ENCODE measurements at places on chromosomes 7 and 10.

- no peak for DNase-seq
Measured at GRCh38 chr7:137891016-137891655, 44.4 kb upstream of the DGKI start.

GRCh38 chr10:126239844-126240243, 148.4 kb downstream of the ADAM12 start:
- DNase-seq: no peak

DNA sequence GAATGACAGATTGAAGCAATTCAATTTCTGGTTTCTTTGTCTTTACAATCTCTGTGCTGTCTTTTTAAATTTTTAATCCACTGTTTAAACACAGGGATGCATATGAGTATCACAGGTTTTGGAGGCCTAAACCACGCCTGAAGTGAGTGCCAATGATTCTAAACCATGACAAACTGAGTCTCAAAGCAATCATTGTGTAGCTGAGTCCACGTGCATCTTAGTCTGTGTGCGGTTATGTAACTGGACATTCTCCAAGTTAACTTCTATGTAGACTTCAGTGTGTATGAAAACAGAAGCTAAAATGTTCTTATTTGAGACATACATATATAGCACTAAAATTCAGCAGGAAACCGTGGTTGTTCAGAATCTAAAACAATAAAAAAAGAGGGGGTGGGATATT, 79.3 kb upstream of the ST8SIA6 start:
- DNase-seq: no peak

GRCh38 chr7:137741443-137741842, 105.3 kb downstream of the DGKI start:
- DNase-seq: no peak

DNA sequence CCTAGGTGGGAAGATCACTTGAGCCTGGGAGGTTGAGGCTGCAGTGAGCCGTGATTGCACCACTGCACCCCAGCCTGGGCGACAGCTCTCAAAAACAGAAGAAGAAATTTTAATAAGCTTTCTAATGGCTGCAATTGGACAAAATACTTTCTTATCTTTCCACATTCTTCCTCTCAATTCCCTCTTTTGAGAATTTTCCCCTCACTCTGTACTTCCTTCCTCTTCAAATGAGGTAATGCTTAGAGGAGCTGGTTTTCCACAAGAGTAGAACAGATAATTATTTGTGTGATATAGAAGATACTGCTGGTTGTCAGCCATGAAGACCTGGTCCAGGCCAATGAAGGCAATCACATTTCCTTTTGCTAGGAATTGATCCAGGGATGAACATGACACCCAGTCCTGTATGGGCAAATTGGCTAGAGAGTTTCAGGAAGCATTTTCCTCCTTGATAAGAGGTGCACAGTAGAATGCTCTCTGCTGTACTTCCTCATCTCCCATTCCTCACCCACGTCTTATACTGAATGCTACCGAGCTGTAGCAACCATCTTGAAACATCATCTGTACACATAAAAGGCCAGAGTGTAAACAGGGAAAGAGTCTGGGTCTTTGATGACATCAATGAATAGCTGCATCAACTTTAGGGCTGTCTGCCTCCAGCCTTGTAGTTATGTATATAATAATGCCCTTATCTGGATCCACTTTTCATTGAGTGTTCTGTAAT, 103.9 kb downstream of the CDK6 start:
- no peak for DNase-seq

- no peak for DNase-seq
Measured at GRCh38 chr7:92375013-92375412, 72.3 kb upstream of the GATAD1 start.

- DNase-seq: no peak
Measured at GRCh38 chr10:12417331-12417730, 68.0 kb downstream of the CAMK1D start.

DNA sequence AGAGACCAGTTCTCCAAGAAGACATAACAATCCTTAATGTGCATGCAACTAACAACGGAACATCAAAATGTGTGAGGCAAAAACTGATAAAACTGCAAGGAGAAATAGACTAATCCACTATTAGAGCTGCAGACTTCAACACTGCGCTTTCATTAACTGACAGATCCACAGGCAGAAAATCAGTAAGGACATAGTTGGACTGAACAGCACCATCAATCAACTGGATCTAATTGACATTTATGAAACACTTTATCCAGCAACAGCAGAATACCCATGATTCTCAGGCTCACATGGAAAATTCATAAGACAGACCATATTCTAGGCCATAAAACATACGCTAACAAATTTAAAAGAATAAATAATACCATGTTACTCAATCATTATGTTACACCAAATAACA, 21.6 kb upstream of the ATP6V0A4 start:
- no peak for DNase-seq

DNA sequence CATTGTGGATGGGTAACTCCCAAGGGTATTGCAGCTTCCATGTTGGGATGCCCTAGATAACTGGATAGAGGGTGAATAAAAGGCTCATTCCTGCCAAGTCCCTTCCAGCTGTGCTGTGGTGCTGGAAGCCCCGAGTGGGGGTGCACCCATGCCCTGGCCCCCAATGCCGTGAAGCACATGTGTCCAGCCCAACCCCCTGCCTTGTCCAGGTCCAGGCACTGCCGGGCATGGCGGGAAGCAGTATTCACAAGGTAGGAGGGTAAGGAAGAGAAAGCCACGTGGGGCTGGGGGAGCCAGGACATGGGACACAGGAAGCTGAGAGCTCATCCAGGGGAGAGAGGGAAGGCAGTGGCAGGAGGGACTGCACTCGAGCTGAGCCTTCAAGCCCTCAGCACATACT, 148.2 kb upstream of the CDCA7L start:
- no peak for DNase-seq

DNA sequence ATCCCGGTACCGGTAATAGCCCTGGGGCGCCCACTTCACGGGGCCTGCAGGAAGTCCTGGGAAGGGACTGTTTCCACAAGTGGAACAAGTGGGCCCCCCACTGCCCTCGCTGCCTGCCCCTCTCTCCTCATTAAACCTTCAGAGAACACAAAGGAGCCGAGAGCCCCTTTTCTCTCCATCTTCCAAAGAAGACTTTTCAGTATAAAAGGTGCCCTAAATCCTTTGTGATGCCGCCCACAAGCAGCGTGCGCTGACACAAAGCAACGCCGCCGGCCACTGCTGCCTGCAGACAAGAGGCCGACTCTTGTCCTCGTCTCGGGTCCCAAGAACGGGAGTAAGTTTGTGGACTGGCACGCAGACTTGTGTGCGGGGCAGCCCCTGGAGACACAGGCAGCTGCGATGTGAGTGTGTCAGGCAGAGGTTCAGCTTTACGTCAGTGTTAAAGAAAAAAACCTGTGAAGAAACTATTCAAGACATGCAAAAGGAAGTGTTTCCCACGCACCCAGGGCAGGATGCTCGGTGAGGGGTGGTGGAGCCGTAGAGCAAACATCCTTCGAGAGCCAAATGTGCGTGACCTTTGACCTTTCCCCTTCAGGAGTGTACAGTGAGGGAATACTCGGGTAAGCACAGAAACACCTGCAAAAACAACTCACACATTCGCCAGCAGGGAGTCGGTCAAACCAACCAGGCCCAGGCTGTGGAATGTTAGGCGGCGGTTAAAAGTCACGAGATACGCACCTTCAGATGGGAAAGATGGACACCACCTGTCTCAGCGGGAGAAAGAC, 118.2 kb downstream of the VIPR2 start:
- no peak for DNase-seq

DNA sequence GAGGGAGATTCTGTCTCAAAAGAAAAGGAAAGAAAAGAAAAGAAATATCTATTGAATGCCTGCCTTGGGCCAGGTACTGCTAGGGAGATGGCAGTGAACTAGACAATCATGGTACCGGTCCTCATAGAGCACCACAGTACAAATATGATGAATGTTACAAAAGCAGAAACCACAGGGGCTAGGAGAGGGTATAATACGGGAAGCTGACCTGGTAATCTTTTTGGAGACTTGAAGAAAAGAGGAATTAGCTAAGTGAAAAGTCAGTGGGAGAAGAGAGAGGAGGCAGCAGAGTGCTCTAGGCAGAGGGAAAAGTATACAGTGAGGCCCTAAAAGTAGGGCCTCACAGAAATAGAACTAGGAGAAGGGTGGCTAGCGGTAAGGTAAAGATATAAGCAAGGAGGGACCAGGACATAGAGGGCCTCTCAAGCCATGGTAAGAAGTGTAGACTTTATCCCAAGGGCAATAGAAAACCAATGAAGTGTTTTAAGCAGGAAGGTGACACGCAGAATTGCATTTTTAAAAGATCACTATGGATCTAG, 42.8 kb upstream of the WNT8B start:
- DNase-seq: no peak

GRCh38 chr10:117504562-117504961, 38.0 kb upstream of the EMX2 start:
- DNase-seq: no peak

DNA sequence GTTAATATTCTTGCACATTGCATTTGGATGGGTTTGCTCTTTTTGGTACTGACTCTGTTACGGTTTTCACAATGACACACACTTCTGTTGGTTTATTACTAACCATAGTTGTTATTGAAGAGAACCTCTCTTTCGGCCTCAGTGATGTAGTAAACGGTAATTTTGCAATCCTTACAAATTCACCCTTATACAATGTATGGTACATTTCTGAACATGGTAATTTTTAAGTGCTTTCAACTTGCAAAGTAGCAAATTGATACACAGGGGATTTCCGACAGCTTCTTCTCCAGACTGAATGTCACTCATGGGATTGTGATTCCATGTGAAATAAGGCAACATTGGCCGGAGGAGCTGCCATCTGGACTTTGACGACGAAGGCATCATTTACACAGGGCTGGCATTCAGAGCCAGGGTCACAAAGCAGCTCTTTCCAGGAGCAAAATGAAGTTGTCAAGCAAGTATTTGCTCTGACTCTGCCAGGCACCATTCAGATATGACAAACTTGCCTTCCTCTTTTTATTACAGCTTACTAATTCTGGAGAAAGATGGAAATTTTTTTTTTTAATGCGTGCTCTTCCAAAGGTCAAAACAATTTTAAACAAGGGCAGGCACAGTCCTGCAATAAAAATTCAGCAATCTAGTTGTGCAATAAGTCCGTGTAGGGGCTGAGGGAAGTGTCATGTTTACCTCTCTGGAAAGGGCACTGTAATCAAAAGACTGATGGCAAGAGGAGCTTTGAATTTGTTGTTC, 711.5 kb upstream of the C7orf33 start:
- no peak for DNase-seq

- no peak for DNase-seq
Measured at GRCh38 chr7:44117801-44118429, 5.4 kb downstream of the POLD2 start.

- DNase-seq: no peak
Measured at GRCh38 chr10:70190581-70190980, 20.3 kb upstream of the SAR1A start.

DNA sequence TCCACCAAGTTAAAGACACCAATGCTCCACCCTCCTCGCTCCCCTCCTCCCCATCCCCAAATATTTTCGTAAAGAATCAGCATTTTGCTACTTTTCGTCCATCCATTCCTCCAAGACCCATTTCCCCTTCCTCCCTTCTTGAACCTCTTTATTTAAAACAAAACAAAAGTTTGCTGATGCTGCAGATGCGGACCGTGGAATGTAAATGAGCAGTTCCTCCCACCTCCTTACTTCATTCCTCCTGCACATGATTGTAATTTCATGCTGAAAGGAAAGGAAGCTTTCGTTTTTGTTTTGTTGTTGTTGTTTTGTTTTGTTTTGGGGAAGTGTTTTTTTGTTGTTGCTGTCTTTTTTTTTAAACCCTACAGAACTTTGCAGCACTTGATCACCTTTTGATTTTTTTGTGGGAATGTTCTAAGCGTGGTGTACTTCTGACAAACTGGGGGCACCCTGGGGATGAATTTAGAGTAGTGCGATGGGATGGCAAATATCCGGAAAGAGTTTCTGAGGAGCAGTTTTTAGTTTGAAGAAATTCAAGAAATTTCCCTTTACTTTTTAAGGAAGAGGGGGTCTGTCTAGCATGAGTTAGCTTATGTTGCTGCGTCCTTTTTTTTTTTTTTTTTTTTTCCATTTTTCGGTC, 177.3 kb downstream of the TCF7L2 start:
- no peak for DNase-seq

GRCh38 chr10:130416334-130417150, 280.4 kb downstream of the GLRX3 start:
- no peak for DNase-seq

GRCh38 chr7:106731646-106732444, 70.9 kb upstream of the CCDC71L start:
- no peak for DNase-seq

- DNase-seq: peak; percentile 93
Measured at GRCh38 chr7:95246831-95247370, 77.4 kb downstream of the PON1 start.

DNA sequence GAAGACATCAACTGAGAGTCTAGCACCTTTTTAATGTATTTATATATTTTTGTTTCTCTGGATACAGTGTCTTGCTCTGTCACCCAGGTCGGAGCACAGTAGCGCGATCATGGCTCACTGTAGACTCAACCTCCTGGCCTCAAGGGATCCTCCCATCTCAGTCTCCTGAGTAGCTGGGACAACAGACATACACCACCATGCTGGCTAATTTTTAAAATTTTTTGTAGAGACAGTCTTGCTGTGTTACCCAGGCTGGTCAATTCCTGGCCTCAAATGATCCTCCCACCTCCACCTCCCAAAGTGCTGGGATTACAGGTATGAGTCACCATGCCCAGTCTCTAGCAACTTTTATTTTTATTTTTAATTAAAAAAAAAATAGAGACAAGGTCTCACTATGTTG, 51.4 kb upstream of the ANLN start:
- DNase-seq: no peak

DNA sequence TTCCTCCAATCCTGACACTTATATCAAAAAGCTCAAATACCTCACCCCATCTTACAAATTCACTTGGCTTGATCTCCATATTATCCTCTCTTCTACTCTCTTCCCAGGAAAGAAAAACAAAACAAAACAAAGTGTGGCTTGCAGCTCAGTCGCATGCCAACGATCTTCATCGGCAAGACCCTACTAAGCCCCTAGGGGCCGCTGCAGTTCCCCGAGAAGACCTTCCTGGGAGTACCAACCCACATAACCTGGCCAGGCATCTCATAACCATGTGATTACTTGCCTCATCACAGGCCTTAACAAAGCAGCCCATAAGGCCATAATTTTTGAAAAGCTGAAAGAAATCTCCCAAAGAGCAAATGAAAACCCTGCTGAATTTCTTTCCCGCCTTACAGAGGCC, 103.7 kb downstream of the ZNF92 start:
- peak; percentile 0 for DNase-seq

GRCh38 chr7:104207348-104207730, 474 bp downstream of the ORC5 start:
- DNase-seq: no peak

GRCh38 chr7:69844264-69844868, 246.1 kb downstream of the AUTS2 start:
- no peak for DNase-seq

GRCh38 chr10:49186613-49187012, 1.6 kb downstream of the TMEM273 start:
- DNase-seq: no peak

- DNase-seq: no peak
Measured at GRCh38 chr7:47661051-47661714, 79.3 kb upstream of the TNS3 start.

DNA sequence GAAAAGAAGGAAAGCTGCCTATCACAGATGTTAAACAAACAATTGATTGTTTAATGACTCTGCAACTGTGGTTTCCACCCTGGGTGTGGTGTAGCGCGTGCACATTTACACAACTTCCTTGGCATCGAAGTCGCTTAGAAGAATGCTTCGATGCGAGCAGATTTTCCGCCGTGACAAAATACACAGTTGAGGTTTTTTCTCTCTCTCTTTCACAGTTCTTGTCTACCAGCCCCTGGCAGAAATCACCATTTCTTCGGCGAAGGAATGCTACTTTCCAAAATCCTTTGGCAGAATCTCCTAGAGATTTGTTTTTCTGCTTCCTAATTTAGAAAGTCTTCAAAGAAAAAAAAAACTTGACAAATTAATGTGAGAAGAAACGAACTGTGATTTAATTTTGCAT, 70.7 kb upstream of the C1QL3 start:
- DNase-seq: no peak
